Cardiac fibroblast (primary cell): ENCODE measurements at places on chromosomes 1 and 21.

- DNase-seq = peak; percentile 43
These were observed 300.6 kb upstream of the PRMT6 start for GRCh38 chr1:106755682-106756406.

DNA sequence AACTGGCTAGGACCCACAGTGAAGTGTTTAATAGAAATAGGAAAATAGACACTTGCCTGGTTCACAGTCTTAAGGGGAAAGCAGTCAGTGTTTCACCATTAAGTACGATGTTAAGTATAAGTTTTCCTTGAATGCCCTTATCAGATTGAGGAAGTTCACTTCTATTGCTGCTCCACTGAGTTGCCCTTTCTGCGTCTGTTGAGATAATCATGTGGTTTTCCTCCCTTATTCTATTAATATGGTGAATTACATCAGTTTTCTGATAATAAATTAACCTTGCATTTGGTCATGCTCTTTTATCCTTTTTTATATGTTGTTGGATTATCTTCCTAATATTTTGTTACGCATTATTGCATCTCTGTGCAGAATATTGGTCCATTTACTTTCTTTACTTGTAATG, 21.4 kb downstream of the UTS2 start:
- DNase-seq = no peak

GRCh38 chr1:54859700-54860391, 27.1 kb downstream of the DHCR24 start:
- no peak for DNase-seq

DNA sequence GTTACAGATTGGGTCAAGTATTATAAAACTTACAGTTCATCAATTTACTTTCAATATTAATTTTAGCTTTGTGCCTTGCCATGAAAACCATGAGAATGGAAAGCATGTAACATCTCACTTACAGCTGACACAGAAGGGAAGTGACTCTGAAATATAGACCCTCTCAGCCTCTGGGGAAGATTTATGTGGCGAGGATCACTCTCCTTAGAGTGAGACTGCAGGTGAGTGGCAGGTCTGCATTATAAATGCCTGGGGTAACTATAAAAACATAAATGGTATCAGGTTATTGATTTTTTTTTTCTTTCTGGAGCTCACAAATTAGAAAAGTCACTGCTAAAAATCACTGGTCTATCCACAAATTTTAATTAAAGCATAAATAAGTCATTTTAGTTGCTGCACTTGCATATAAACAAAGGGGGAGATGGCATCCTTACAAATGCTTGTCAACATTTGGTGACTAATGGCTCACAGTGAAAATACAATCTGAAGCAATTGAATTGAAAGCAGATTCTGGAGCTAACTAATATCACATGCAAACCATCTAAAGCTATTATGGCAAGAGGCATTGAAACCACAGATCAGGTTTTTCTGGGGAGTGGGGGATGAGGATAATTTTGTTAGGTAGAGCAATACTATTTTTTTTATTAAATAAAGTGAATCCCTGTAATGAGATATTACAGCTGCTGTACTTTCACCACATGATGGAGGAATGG, 200.9 kb downstream of the TM2D1 start:
- peak; percentile 26 for DNase-seq

- no peak for DNase-seq
These were observed 153.7 kb downstream of the SETD4 start for GRCh38 chr21:35906586-35906985.

- DNase-seq = peak; percentile 28
These were observed 355.6 kb downstream of the USP25 start for GRCh38 chr21:16085421-16085820.

DNA sequence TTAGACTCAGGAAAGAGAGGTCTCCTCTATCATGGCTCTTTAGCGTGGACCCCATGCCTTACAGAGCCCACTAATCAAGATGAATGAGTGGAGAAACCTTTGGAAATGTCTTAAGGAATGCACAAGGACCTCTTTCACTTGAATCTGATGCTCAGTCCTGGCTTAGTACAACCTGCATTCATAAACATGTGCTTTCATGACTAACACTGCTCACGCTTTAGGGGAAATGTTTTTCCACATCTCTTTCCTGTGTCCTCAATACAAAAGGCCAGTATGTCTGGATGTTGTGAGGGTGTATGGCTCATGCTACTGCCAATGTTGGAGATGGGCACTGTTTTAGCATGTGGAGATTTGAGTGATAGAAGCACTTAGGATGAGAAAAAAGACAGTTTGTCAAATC, 14.2 kb upstream of the GNG12 start:
- peak; percentile 56 for DNase-seq

- peak; percentile 32 for DNase-seq
These were observed 298.3 kb downstream of the GPATCH2 start for GRCh38 chr1:217332431-217333065.
